ENCODE measurements at places on chromosomes 2 and 18. TPM values are rescaled to one million over a fixed set of nuclear protein-coding genes. Genes with fewer than 3 reads are reported as not detected.
A peak's percentile ranks its signal among the peaks of the same experiment; 100 is the strongest.

DNA sequence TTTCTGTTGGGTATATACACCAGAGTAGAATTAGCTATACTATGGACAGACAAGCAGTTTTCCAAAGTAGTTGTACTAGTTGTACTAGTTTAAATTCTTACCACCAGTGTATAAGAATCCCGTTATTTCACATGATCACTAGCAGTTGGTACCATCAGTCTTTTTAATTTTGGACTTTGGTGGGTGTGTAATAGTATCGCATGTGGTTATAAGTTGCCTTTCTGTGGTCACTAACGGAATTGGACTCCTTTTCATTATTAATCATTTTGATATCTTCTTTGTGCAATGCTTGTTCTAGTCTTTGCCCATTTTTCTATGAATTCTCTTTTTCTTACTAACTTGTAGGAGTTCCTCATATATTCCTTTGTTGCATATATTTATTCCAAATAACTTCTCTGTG, 89.8 kb downstream of the ASXL2 start:
- no peak for DNase-seq

- no peak for DNase-seq
Measured at GRCh38 chr2:42886921-42887320, 94.5 kb upstream of the HAAO start.

- peak; percentile 54 for DNase-seq
Measured at GRCh38 chr2:166610180-166610912, 116.3 kb upstream of the SCN7A start.

SIX3 gene
- total RNA-seq = not detected

All from muscle of leg (tissue), 16 donors.